Muscle of back (tissue), 13 donors: ENCODE measurements at places on chromosomes 1 and 21.

DNA sequence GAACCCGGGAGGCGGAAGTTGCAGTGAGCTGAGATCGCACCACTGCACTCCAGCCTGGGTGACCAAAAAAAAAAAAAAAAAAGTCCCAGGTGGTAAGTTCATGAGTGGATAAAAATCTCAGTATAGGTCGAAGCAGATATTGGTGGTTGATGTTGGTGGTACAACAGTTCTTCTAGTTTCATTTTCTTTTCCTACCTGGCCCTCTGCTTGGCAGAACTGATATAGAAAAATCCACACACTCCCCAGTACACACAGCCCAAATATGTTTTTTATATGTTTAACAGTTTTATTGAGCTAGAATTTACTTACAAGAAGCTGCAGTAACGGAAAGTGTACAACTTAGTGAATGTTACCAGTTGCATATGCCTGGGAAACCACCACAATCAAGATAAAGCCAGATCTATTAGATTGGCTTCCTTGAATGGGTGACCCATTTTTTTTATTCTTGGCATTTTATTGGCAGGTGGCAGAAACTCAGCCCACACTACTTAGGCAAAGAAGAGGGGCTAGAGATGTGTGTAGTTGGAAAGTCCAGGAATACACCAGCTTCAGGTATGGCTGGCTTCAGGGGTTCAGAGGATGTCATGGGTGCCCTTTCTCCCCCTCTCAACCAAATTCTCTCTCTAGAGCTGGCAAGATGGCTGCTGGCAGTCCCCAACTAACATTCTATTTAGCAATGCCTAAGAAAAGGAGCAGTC is 118.3 kb upstream of the SLC25A33 start:
- DNase-seq: no peak

GRCh38 chr21:15586752-15587427 is 142.9 kb upstream of the USP25 start:
- DNase-seq: no peak

- DNase-seq: no peak
Observed at GRCh38 chr1:191279266-191279800, 801.7 kb upstream of the BRINP3 start.

DNA sequence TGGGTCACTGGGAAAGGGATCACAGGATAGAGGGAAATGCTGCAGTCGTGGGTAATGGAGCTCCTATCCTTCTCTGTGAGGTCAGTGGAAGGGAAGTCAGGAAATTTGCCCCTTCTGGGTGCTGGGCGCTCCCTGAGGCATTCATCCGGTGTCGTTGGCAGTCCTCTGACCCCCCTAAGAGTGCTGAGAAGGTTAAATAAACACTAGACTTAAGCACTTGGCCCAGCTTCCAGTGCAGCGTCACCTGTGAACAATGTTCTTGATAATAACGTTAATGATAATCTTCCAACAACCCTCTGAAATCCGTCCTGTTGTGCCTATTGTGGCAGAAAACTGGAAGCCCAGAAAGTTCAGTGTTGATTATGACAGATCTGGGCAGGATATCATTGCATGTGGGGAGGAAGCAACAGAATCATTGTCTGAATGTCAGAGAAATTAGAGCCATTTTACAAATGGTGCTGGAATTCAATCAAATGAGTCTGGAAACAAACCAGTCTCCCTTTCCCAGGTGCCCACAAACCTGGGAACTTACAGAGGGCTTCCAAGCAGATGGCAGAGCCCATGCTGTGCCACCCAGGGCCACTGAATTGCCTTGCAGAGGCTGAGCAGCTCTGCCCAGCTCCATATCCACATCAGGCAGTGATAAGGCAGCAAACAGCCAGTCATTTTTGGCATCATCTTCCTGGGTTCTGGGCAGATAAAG is 216.8 kb downstream of the KAZN start:
- DNase-seq: no peak

- DNase-seq: no peak
Observed at GRCh38 chr1:203481196-203481595, 5.6 kb downstream of the PRELP start.

DNA sequence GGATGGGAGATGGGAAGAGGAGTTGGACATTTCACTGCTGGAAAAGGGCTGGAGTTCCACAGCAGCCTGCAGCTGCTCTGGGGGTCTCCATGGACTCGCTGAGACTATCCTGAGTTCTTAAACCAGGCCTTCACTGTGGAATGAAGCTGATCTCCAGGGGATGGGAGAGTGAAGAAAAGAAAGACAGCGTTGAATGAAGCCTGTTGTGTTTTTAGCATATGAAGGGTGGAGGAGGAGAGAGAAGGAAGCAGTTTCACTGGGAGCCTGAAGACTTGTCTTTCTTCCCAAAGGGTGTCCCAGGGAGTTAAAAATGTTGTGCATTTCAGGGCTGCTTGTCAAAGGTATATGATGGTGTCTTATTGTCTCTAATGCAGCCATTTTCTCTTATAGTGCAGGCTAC is 9.2 kb downstream of the ROR1 start:
- DNase-seq: no peak

GRCh38 chr1:41853907-41854306 is 64.8 kb downstream of the HIVEP3 start:
- no peak for DNase-seq
